ENCODE measurements at places on chromosomes 6 and 20. TPM values are rescaled to one million over a fixed set of nuclear protein-coding genes. Genes with fewer than 3 reads are reported as not detected.
A peak's percentile ranks its signal among the peaks of the same experiment; 100 is the strongest.

- DNase-seq: peak; percentile 54
Observed at GRCh38 chr6:15365273-15365687, 119.4 kb downstream of the JARID2 start.

- DNase-seq: no peak
Observed at GRCh38 chr20:278607-279571, 11.7 kb downstream of the C20orf96 start.

- no peak for DNase-seq
Observed at GRCh38 chr6:86857783-86858182, 79.5 kb upstream of the HTR1E start.

GRCh38 chr6:16403831-16404230 lies 165.4 kb downstream of the GMPR start:
- no peak for DNase-seq

- no peak for DNase-seq
Observed at GRCh38 chr6:24543683-24544082, 48.9 kb downstream of the ALDH5A1 start.

GRCh38 chr6:26501482-26501986 lies 1.4 kb downstream of the BTN1A1 start:
- no peak for DNase-seq

Gene OPRM1
- not detected for polyA plus RNA-seq

Gene PLAGL2
- 22.2 TPM for polyA plus RNA-seq
